ENCODE measurements at places on chromosomes 5 and 9.
A peak's percentile ranks its signal among the peaks of the same experiment; 100 is the strongest.

GRCh38 chr5:167030500-167031120, 1260.8 kb upstream of the WWC1 start:
- DNase-seq = no peak

GRCh38 chr5:85395526-85395925, 1010.8 kb upstream of the EDIL3 start:
- DNase-seq = no peak

DNA sequence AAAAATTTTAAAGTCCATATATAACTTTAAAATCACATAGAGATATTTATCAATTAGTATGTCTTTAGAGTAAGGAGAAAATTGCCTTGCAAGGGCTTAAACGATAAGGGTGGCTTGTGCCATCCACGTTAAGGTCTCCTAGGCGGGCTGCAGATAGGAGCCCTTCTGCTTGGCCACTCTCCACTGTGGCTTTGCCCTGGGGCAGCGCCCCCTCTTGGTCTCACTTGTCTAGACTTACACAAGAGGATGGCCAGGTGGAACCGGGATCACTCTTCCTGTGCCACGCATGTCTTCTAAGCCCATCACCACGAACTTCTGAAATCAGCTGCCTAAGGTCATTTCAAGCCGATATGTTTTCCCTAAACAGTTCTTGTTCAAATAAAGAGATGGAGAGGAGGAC, 2.9 kb downstream of the FPGS start:
- DNase-seq = peak; percentile 47

DNA sequence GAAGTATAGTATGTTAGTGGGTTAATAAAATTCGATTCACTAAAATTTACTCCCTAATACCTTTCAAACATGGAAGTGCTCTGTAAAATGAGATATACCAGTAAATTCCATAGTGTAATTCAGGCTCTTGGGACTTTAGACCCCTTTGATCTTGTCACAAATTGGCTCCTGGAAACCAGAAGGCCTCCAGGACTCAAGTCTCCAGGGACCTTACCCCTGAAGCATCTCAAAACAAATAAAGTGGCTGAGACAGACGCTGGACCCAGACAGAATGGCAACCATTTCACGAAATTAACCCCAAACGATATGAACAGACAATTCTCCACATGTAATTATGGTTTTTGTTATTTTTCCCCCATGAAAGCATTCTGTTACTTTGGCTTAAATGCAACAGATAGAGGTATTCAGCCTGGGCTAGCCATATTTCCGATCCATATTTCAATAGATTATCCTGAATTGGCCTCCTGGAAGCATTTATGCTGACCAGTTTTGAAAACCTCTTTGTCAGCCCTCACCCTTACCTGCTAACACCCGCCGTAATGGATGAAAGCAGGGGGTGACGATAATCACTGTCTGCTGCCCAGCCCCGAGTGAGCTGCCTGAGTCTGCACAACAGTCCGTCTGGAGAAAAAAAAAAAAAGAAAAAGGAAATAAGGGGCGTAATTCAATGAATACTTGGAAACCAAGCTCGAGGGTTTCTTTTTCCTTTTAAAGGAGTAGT, 34.1 kb upstream of the EFNA5 start:
- DNase-seq = no peak

GRCh38 chr5:3258050-3258449, 337.6 kb upstream of the IRX1 start:
- DNase-seq = no peak

GRCh38 chr5:116905885-116906284, 331.3 kb upstream of the SEMA6A start:
- DNase-seq = no peak

- no peak for DNase-seq
Measured at GRCh38 chr5:1983919-1984695, 101.4 kb upstream of the IRX4 start.

DNA sequence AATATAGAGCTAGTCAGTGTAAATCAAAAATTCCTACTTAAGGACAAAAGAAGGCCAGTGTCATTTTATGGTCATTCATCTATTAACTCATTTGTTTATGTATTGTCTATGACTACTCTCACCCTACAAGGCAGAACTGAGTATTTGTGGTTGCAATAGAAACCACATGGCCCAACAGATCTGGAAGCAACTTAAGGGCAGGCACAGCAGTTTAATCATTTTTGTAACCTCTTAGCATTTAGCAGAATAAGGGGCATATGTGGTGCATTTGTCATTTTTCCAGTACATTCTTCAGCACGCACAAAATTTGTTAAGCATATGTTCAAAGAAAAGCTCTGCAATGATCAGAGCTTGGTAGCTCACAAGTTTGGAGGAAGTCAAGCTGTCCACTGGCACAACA, 1.1 kb downstream of the FKBP15 start:
- DNase-seq = peak; percentile 18

GRCh38 chr5:173835131-173835530, 53.0 kb upstream of the CPEB4 start:
- peak; percentile 3 for DNase-seq

DNA sequence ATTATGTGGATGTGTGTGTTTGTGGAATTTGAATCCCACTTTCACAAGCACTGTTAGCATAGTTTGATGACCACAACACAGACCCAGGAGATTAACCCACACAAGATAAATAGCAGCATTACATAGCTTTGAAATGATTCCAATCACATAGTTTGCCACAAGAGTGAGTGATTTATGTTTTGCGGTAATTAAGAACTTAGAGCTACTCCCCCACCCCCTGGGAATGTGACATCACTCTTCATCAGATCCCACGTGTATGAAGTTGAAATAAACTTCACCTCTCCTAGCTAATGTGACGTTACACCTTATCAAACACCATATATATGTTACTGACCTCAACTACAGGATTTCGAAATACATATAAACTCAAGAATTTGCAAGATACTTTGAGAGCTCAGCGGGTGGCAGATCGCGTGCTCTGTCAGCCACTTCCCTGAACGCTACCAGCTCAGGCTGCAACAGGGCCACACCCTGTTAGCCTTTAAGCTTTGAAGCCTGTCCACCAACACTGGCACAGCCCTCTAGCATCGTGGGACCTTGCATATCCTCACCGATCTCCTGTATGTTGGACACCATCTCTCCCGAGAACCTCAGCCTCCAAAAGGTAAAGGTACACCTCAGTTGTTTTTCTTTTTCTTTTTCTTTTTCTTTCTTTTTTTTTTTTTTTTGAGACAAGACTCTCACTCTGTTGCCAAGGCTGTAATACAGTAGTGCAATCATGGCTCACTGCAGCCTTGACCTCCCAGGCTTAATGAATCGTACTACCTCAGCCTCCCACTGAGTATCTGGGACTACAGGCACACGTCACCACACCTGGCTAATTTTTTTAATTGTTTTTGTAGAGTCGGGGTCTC, 1.7 kb upstream of the AGTPBP1 start:
- peak; percentile 52 for DNase-seq

DNA sequence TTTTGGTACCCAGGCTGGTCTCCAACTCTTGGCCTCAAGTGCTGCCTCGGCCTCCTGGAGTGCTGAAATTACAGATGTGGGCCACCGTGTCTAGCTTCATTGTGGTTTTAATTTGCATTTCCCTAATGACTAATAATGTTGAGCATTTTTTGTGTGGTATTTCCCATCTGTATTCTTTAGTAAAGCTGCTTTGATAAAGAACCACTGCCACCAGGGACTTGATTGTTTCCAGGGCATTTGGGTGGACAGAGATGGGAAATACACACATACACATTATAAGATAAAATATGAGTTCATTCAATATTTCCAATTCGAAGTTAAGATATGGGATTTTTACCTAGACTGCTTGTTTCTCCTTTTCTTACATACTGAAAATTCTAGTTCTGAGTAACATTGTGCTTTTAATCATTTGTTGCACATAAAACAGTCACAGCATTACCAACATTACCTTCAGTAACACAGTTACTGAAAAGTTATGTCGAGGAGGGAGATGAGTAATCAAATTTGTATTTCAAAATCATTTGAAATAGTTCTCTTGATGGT, 28.9 kb downstream of the HABP4 start:
- DNase-seq = no peak

GRCh38 chr9:85155352-85155751, 485.8 kb downstream of the NTRK2 start:
- no peak for DNase-seq

DNA sequence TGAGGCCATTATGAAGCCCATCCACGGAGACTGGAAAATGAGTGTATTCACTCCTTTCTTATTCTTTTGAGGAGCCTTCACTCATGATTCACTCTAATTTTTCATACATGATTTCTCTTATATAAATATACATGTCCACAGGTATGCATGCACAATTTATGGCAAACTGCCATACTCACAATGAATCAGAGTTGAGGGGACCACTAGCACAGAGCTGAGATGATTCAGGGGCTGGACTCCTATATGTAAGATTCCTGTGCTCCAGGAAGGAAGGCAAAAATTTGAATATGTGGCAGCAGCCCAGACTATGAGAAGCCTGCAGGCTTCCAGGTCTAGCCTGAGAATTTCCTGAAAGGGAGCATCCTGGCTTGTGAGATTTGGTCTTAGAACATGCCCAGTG, 484.6 kb downstream of the PRELID2 start:
- DNase-seq = no peak

DNA sequence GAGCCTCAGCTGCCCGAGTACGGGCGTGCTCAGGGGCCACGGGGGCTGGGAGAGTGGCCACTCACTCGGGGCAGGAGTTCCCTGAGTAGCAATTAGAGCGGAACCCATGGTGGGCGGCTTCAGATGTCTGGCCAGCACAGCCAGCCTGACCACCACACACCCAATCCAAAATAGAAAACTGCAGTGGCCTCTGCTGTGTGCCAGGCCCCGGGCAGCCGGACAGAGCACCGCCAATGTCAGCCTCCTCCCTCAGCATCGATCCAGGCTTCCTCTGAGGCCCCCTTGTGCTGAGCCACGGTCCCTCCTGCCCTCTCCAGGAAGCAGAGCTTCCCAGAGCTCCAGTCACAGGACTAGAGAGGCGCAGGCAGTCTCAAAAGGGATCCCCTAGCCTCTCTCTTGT, 2.7 kb downstream of the ADAMTS2 start:
- DNase-seq = no peak

Data from CD4-positive, alpha-beta T cell treated with Interferon alpha-2 for 1 hour (primary cell).